Karpas-422 (cell line): ENCODE measurements at places on chromosomes 1 and 21.

GRCh38 chr1:36156329-36157114, 562 bp downstream of the MAP7D1 start:
- DNase-seq, result peak; percentile 81

DNA sequence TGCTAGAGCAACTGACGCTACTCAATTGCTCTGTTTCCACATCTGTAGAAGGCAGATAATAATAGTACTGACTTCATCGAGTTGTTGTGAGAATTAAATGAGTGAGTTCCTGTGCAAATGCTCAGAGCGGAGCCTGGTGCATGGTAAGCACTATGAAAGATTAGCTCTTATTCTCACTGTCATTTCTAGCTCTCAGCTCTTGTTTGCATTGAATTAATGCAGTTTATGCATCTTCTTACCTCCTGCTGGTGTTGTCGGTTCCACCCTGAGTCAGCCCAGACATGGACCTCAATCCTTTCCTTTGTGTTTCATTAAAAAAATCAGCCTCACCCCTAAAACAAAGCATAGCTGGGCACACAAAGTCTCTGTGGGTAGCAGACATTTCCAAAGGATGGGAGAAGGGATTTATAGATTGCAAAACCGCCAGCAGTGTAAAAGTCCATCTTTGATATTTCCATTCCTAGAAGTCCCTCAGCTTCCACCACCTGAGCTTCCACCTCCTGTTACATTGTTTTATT, 254.4 kb upstream of the CSF3R start:
- no peak for DNase-seq

- DNase-seq, result no peak
Observed at GRCh38 chr1:52022133-52022532, 11.5 kb downstream of the KTI12 start.

GRCh38 chr1:9111957-9112356, 16.9 kb downstream of the GPR157 start:
- no peak for DNase-seq

- DNase-seq, result no peak
Observed at GRCh38 chr1:98920441-98921110, 84.1 kb downstream of the PLPPR5 start.

GRCh38 chr1:40776236-40777072, 7.1 kb upstream of the KCNQ4 start:
- DNase-seq, result no peak

GRCh38 chr1:154860156-154860870, 9.8 kb downstream of the KCNN3 start:
- DNase-seq, result peak; percentile 96

- DNase-seq, result no peak
Observed at GRCh38 chr1:179873438-179873851, 4.2 kb downstream of the TOR1AIP2 start.

- no peak for DNase-seq
Observed at GRCh38 chr1:53733447-53733931, 5.5 kb downstream of the GLIS1 start.

DNA sequence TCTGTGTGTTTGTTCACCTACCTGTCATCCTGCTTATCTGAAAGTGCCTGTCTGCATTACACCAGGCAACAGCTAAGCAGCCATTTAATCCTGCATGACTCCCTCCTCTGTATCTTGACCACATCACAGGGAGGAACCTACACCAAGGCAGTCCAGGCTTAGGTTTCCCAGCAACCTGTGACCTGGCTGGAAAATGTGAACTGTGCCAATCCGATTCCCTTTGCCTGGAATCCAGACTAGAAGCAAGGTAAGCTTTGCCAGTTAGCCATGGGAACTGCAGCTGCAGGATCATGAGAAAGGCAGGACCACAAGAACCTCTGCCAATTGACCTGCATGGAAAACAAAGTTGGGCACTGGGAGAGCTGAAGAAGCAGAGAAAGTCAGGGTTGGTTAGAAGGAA, 6.3 kb upstream of the ATP1B1 start:
- DNase-seq, result no peak

- no peak for DNase-seq
Observed at GRCh38 chr1:212962509-212962908, 12.2 kb downstream of the VASH2 start.

GRCh38 chr1:200437556-200438203, 27.8 kb upstream of the ZNF281 start:
- DNase-seq, result no peak

DNA sequence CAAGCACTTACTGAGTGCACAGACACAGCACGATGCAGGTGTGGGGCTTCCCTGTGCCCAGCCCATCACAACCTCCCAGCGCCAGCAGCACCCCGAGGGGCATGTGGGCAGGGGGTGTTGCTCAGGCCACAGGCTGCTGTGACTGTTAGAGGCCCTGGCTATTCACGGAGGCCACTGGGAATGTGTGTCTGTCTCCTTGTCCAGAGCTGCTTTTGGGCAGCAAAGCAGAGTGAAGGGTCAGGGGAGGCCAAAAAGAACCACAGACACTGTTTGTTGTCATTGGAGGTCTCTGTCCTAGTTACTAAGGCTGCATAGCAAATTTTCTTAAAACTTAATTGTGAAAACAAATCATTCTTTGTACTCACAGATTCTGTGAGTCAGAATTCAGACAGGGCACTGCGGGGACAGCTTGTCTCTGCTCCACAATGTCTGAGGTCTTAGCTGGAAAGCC, 49.6 kb downstream of the TNFRSF8 start:
- no peak for DNase-seq

GRCh38 chr1:37677143-37677439, 15.2 kb upstream of the CDCA8 start:
- DNase-seq, result no peak
